Osteoblast (primary cell): ENCODE measurements at places on chromosomes 11 and 22. TPM values are rescaled to one million over a fixed set of nuclear protein-coding genes. Genes with fewer than 3 reads are reported as not detected.

Gene PI4KA
- 61.9 and 63.4 TPM in 2 replicates for total RNA-seq

Gene KCNJ11
- total RNA-seq, result under 0.01 TPM in 1 of 2 replicates, not detected in the other

Gene POU2AF3
- 0.36 TPM in 1 of 2 replicates, not detected in the other for total RNA-seq

Gene PRODH
- under 0.01 TPM in 1 of 2 replicates, not detected in the other for total RNA-seq

Gene DDIAS
- total RNA-seq, result 1.5 and 1.8 TPM in 2 replicates

Gene C22orf42
- not detected in 2 replicates for total RNA-seq

Gene IGLL1
- not detected in 2 replicates for total RNA-seq

Gene VPREB1
- not detected in 2 replicates for total RNA-seq

Gene PDGFB
- under 0.01 TPM in 1 of 2 replicates, not detected in the other for total RNA-seq

Gene BDNF
- total RNA-seq, result 6.9 and 8.0 TPM in 2 replicates

Gene SCN4B
- under 0.01 and 0.36 TPM in 2 replicates for total RNA-seq

Gene KRTAP5-10
- total RNA-seq, result 0.36 TPM in 1 of 2 replicates, not detected in the other

Gene SAA1
- total RNA-seq, result not detected in 2 replicates
